Fibroblast of mammary gland (primary cell): ENCODE measurements at places on chromosomes 7 and 10.

DNA sequence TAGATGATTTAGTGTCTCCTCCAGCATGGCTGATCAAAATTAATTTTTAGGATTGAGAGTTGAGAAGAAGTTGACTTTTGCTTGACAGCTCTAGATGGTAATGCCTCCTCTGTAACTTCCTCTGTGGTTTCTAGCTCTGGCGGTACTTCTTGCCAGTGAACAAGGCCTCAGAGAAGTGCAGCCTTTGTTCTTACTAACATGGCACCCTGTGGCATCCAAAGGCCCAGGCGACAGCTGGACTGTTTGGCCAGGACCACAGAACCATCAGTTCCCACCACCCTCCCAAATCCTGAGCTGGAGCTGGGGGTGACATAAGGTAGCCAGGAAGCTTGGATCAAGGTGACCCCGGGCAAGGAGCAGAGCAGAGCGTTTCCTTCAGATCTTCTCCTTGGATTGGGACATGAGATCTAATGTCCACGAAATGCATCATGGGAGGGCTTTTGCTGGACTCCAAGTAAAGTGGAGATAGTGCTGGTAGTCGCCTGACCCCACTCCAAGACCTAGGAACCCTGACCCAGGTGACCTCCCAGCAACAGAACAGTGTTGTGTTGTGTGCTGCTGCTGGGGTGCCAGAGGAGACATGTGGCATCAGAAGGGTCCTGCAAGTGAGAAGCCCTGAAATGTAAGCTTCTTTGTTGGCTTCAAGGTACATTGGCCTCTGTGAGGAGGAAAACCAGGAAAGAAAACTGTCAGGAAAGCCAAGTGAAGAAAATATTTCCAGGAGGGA is 41.8 kb downstream of the APBB1IP start:
- no peak for DNase-seq

DNA sequence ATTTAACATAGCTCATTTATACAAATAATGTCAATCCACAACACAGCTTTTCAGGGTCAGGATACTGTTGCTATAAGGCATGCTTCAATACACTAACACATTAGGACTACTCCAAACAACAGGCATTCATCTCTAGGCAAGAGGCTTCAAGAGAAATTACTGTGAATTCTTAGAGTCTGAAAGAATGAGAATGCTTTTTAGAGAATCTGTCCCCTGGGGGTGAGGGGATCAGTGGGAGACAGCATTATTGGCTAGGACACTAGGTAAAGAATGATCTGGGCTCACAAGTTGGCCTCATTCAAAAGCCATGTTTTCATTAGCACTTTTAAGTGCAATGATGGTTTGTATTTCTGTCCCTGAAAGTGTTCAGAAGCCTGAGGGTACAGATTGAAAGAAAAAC is 132.6 kb downstream of the SEMA3D start:
- DNase-seq = no peak

DNA sequence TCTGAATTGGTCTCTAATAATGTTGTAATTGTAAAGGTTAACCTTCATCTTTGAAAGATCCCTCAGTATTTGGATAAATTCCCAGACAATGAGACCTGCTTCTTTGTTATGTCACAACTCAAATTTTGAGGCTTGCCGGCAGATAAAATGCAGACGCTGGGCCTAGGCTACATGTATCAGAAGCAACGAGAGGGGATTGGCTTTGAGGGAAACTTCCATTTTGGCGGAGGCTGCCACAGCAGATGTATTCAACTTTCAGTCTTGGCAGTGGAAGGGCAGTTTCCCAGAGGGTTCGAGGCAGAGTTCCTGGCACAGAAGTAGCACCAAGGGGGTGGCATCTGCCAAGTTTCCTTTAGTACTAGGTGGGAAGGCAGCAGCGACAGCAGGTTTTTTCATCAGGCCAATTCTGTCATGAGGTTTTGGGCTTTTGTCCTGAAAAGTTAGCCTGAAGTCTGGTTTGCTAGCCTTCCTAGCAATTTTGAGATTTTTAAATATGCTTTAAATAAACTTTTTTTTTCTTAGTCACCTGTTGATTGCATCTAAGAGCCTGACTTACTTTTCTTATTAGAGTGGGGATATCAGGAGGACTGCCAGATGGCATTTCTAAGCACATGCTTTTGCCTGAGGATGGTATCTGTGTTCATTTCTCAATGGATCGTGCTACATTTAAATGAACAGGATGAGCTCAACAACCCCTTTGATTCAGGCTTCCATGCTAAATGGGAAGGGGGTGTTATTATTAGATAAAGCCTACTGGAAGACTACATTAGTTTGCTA is 89.5 kb upstream of the FAM3C start:
- DNase-seq = peak; percentile 10

- peak; percentile 69 for DNase-seq
Measured at GRCh38 chr10:114634609-114634979, 23.5 kb downstream of the ABLIM1 start.

DNA sequence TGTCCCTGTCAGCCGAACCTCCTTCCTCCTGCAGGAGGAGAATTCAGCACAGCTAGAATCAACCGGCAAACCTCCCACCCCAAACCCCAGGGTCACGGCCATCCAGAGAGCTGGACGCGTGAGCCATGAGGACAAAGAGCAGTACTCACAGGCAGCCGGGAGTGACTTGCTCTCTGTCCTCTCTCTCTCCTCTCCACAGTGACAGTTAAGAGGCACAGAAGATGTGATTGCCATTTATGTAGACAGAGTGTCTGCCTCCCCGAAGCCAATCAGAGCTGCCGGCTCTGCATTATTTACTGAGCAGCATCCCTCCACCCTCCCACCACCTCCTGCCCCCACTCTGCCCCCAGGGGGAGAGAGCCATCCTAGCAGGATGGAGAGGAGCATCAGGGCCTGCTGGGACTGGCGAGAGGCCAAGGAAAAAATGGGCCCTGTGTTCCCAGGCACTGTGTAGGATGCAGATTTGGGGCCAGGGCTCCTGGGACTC is 4.3 kb downstream of the DDC start:
- no peak for DNase-seq

DNA sequence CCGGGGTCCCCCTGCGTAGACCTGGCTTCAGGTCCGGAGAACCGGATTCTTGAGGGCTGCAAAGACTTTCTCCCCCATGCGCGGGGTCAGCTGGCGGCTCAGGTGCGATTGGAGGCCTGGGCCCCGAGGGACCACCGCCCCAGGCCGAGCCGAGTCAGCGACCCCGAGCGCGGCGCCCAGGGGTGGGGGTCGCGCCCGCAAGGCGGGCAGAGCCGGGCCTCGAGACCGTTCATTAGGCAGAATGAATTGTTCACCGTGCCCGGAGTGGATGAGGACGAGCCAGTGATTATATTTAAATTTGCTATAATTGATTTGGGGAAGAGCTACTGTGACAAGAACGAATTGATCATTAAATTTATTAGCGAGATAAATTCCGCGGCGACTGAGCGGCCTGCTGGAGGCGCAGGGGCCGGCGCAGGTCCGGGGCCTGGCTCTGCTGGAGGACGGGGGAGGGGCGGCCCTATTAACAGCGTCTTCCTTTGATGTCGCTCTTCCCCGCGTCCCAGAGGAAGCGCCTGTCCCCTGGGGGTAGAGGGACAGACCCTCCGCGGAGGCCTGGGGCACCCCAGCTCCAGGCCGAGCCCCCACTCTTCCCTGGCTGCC is 7.5 kb downstream of the MNX1 start:
- DNase-seq = no peak

GRCh38 chr10:98318861-98319260 is 50.9 kb upstream of the LOXL4 start:
- no peak for DNase-seq

DNA sequence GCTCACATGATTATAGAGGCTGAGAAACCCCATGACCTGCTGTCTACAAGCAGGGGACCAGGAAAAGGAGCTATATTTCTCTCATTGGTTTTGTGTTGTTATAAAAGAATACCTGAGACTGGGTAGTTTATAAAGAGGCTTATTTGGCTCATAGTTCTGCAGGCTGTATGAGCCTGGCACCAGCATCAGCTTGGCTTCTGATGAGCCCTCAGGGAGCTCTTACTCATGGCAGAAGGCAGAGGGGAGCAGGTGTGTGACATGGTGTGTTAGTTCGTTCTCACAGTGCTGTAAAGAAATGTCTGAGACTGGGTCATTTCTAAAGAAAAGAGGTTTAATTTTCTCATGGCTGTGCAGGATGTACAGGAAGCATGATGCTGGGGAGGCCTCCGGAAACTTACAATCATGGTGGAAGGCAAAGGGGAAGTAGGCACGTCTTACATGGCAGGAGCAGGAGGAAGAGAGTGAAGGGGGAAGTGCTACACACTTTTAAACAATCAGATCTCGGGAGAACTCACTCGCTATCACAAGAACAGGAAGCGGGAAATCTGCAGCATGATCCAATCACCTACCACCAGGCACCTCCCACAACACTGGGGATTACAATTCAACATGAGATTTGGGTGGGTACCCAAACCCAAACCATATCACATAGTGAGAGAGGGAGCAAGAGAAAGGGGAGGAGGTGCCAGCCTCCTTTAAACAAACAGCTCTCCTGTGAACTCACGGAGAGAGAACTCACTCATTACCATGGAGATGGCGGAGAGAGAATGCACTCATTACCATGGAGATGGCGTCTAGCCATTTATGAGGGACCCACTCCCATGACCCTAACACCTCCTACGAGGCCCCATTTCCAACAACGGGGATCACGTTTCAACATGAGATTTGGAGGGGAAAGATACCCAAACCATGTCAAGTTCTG is 133.4 kb downstream of the JCAD start:
- DNase-seq = no peak
